ENCODE measurements at places on chromosomes 3 and 15.

DNA sequence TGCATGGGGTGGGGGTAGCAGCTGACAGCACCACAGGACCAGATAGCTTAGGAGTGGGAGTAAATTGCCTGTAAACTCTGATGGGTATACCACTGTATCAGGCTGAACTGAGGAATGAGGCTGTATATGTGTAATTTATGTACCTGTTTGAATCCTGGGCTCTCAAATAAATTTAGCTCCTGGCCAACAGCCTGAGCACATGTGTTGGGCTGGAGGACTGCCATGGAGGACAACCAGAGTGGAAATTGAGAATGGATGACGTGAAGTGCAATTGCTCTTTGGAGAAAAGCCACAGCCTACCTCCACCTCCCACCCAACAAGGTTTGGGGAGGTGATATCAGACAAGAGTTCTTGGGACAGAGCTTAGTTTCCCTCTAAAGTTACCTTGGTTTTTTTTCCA, 328.6 kb upstream of the PROK2 start:
- DNase-seq = no peak

GRCh38 chr3:192831801-192832347, 85.8 kb downstream of the MB21D2 start:
- no peak for DNase-seq

- DNase-seq = no peak
Observed at GRCh38 chr3:113062705-113063104, 71.9 kb downstream of the GTPBP8 start.

GRCh38 chr15:78302579-78303312, 3.3 kb upstream of the SKIC8 start:
- DNase-seq = no peak

DNA sequence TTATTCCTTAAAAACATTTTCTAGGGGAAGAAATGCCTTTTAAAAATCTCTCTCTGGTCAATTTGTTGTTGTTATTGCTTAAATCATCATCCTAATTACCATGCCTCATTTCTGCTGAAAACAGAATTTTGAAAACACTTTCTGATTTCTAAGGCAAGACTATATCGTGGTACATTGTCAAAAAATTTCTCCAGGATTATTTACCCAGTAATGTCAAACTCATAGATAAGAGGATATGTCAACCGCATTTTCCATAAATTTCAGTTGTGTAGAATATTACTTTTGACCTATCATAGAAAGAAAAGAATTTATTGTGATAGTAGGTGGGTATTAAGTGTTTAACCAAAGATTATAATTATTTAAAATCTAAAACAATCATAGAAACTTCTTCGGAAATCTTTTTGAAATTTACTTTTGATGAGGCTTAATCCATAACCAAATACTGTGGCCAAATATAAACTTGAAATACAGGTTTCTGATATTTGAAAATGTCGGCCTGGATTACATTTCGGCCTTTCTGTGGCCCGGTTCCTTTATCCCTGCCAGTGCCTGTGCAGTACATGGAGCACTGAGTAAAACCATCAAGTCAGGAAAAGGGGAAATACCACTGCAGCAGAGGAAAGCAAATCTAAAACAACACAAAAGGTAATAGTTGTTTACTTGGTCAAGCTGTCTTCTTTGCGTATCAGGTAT, 173.4 kb downstream of the MYRIP start:
- DNase-seq = peak; percentile 28

GRCh38 chr15:70856884-70857561, 3.1 kb upstream of the LARP6 start:
- DNase-seq = no peak

DNA sequence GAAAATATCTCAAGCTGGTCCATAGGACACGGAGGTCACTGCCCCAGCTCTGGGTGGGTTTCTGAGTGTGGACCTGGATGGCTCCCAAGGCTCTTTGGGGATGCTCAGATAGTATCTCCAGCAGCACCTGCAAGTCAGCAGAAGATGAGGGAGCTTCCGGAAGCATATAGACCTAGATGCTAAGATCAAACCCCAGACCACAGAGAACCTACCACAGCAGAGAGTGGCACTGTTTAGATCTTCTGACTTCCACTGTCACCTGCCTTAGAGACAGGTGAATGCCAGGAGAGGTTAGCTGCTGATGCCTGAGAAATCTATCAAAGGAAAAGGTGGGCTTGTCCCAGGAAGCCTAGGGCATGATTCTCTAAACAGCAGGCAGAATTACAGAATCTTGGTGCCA, 105.7 kb upstream of the TRPM1 start:
- DNase-seq = no peak

GRCh38 chr3:62375655-62376453, 2.5 kb upstream of the FEZF2 start:
- no peak for DNase-seq

DNA sequence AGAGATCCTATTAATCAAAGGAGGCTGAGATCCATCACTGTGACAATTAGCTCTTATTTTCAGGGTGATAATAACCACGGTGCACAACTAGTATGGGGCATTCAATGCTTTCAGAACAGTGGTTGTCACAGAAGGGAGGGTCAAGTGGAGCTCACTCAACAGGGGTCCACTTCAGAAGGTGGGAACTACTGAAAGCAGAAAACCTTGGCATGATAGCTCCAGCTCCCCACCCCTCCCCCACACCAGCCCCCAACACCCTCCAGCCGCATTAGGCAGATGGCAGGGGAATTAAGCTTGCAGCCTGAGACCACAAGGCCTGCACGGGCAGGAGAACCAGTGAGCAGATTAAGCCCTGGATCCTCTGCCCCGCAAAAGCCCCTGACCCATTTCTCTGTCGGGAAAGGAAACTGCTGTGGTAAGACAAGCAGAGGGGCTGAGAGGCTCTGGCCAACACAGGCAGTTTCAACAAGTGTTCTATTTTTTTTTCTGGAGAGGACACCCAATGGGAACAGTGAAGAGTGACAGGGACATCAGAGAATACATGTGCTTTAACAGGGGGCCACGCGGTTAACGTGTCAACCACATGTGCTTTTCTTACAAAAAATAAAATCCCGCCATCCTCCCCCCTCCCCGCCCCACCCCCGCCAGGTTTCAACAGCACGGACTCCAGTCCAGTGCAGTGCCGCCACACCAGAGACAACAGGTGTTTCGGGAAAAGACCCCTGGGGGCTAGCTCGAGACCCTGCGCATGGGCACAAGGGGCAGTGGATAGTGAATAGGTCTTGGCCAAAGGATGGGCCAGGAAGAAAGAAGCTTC, 997 bp downstream of the FYCO1 start:
- DNase-seq = no peak

- DNase-seq = peak; percentile 33
Observed at GRCh38 chr3:149969110-149969939, 1.4 kb downstream of the PFN2 start.

- no peak for DNase-seq
Observed at GRCh38 chr3:170765419-170766078, 104.4 kb downstream of the RPL22L1 start.

GRCh38 chr15:60612400-60613048, 133.6 kb upstream of the ICE2 start:
- no peak for DNase-seq

- DNase-seq = no peak
Observed at GRCh38 chr3:72288955-72289691, 504.2 kb upstream of the PROK2 start.

DNA sequence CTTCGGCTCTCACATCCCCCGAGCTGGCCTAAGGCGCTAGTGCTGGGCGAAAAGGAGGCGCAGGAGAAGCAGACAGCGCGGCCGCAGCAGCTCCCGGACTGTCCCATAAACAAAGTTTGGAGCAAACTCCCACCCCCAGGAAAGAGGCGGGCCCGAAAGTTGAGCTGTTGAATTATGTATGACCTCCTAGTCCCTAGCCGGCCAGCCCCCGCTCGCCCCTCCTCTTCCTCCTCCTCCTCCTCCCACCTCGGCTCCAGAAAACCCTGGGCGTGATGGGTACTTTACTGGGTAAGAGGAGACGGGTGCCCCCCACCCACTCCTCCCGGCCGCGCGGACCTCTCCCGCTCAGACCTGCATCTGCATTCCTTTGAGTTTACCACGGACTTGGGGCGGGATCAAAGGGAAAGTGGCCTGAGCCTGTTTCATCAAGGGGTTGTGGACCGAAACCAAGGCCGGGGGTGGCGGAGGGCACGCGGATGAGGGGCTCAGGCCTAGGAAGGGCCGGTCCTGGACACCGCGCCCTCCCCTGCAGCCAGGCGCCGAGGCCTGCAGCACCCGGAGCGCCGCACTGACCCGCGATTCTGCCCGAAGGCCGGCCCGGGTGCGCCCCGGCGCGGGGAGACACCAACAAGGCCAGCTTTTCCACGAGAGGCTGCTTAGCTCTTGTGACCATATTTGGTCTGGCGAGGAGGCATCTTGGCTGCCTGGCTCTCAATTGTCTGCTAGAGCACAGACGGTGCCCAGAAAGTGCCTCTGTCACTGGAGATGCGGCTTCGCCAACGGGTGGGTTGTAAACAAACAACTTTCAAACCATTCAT, at the start of gene WWTR1:
Gene WWTR1 (minus strand): TSS at position 100 of the 818 bp plus-strand sequence. CDS start 719 bp downstream, outside the sequence.
- DNase-seq = peak; percentile 84

All from pancreas (tissue), 10 donors.